ENCODE measurements at places on chromosomes 1 and 21.

GRCh38 chr1:230185076-230186001 is 118.3 kb downstream of the GALNT2 start:
- no peak for DNase-seq

DNA sequence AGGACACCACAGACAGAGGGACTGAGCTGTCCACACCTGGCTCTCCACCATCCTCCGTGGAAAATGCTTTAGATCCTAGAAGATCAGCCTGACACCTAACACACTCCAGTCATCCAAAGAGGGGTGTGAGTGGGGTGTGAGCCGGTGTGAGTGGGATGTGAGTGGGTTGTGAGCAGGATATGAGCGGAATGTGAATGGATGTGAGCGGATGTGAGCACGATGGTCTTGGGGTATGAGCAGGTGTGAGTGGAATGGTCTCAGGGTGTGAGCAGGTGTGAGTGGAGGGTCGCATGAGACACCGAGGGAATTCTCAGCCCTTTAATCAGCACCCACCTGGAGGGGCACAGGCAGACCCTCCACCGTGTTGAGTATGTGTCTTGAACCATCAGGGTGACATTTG is 851 bp downstream of the TCP10L start:
- DNase-seq, result no peak

GRCh38 chr1:28197682-28198415 is 21.4 kb upstream of the PTAFR start:
- DNase-seq, result no peak

- peak; percentile 75 for DNase-seq
Observed at GRCh38 chr1:17423781-17424245, 15.7 kb downstream of the RCC2 start.

GRCh38 chr1:201028461-201028889 is 5.0 kb upstream of the KIF21B start:
- no peak for DNase-seq

GRCh38 chr21:31609081-31609480 is 50.4 kb upstream of the SOD1 start:
- DNase-seq, result no peak

DNA sequence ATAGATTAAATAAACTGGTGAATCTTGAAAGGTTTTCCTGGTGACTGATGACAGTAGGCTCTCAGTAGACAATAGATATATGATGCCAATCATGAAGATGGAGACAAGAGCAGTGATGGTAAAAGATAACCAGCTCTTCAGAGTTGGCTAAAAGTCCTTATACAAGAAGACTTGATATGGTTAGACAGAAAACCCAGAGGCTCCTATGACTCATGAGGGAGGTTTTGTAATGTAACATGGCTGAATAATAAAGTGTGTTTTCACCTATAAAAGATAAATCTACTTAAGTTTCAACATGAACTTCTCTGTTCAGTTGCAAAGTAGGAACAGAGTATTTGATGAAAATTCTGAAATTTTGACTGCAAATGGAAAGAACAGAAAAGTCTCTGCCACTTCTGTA is 12.7 kb upstream of the CRNN start:
- no peak for DNase-seq

DNA sequence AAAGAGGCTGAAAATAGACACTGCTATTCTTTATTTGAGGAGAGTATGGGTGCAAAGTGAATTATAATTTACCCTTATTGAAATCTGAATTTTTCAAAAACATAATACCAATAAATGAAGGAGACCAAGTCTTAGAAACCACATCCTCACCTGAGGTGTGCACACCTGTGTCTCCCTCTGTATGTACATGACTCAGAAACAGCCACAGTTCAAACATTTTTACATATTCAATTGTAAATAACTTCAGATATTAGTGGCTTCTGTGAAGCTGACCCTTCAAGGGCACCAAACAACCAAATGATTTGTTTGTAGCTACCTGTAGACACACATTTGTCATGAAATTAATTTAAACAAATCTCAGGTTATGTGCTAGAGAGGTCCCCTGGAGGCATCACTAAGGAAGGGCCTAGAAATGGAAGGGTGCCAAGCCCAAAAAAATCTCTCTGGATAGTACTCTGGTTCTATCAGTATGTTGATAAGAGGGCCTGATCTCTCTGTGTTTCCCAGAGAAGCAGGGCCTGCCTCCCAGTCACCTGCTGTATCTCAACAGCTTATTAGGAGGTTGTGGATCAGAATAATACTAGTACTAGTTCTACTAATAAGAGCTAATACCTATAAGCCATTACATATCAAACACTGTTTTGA is 28.1 kb downstream of the ERI3 start:
- DNase-seq, result no peak
